Activated gamma-delta T cell (primary cell): ENCODE measurements at places on chromosomes 6 and 20.

DNA sequence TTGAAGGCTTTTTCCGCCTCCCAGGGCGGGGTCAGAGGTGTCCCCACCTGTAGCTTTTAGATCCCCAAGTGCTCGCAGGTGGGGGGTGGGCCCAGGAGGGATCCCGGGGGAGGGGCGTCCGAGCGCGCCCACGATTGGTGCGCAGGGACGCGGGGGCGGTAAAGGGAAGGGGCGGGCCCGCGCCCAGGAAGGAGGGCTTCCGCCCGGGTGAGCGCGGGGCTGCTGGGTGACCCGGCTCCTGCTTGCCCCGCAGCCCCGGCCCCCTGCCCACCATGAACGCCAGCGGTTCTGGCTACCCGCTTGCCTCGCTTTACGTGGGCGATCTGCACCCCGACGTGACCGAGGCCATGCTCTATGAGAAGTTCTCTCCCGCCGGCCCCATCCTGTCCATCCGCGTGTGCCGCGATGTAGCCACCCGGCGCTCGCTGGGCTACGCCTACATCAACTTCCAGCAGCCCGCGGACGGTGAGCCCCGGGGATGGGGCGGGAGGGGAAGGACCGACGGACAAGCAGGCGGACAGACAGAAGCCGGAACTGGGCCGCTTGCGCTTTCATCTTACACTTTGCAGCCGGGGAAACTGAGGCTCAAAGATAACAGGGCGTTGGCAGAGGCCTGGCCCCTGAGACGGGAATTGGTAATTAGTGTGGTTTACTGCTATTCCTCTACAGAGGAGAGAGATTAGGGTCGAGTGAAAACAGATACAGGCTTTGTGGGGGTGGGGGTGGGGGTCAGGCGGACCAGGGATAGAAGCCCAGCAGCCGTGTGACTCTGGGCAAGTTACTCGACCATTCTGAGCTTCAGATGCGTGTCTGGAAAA is at the start of gene PABPC1L:
Gene PABPC1L (plus strand): TSS at position 189 of the 818 bp plus-strand sequence. CDS start 84 bp downstream, at position 273.
- peak; percentile 62 for DNase-seq

GRCh38 chr6:147547369-147547902 is 38.9 kb downstream of the SAMD5 start:
- DNase-seq: no peak

DNA sequence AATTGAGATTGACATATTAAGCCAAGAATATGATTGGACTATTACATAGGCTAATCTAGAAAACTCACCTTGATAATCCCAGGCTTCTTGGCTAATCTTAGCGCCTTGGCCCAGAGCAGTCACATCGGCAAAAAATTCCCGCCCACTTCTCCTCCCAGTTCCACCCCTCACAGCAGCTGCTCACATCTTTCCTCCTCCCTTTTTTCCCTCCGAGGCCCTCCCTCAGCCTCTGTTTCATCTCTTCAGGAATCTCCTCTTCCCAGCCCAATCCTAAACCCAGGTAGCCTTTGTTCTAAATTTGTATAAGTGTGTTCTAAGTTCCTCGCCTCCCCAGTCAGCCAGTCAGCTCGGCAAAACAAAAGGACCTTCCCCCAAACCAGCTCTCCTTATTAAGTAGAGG is 184.3 kb downstream of the PRKN start:
- no peak for DNase-seq

DNA sequence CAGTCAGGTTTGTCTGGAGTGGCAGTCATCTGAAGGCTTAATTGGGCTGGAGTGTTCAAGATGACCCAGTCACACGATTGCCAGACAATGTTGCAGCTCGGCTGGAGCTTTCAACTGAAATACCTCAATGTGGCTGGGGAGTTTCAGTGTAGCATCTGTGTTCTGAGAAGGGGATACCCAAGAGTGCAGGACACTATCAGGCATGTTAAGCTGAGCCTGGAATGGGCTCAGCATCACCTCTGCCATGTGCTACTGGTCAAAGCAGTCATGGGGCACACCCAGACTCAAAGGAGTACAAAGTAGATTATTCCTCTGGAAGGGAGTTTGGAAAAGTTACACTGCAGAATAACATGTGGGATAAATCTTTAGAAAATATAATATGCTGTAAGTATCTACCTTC is 363.9 kb downstream of the KIF16B start:
- no peak for DNase-seq

GRCh38 chr6:20497216-20498040 is 36.8 kb upstream of the CDKAL1 start:
- DNase-seq: no peak

GRCh38 chr6:87430499-87430898 is 22.7 kb downstream of the CFAP206 start:
- no peak for DNase-seq

GRCh38 chr6:80638213-80639055 is 532.0 kb downstream of the BCKDHB start:
- no peak for DNase-seq

DNA sequence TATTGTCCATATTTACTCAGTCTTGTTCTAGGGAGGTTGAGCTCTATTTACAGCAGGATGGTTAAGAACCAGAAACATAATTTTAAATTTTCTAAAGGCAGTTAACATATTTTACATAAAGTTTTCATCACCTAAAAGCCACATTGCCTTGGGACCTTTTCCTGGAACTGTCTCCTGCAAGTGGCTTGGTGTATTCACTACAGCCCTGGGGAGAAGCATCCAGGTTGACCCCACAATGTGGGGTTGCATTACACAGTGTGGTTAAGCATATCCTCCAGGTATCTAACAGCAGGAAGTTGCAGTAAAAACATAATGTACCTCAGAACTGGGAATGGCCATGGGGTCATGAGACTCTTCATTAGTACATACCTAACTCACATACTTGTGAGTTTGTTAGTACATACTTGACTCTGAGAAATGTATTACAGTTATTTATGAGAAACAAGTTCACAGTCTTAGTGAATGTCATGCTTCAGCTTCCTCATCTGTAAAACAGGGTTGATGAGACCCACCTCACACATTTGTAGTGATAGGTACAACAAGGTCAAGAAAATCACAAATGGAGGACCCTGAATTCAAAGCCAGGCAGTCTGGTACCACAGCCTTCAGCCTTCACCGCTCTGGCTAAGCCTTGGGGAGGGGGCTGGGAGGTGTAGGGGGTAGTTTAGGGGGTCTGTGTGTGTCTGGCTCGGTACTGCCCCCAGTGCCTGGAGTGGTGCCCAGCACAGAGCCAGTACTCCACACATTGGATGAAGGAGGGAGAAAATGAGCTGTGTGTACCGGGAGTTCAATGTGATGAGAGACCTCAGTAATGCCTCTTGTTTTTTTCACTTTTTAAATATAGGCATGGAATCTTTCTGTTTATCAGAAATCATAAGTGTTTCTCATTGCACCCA is 52.9 kb downstream of the KAT14 start:
- no peak for DNase-seq

DNA sequence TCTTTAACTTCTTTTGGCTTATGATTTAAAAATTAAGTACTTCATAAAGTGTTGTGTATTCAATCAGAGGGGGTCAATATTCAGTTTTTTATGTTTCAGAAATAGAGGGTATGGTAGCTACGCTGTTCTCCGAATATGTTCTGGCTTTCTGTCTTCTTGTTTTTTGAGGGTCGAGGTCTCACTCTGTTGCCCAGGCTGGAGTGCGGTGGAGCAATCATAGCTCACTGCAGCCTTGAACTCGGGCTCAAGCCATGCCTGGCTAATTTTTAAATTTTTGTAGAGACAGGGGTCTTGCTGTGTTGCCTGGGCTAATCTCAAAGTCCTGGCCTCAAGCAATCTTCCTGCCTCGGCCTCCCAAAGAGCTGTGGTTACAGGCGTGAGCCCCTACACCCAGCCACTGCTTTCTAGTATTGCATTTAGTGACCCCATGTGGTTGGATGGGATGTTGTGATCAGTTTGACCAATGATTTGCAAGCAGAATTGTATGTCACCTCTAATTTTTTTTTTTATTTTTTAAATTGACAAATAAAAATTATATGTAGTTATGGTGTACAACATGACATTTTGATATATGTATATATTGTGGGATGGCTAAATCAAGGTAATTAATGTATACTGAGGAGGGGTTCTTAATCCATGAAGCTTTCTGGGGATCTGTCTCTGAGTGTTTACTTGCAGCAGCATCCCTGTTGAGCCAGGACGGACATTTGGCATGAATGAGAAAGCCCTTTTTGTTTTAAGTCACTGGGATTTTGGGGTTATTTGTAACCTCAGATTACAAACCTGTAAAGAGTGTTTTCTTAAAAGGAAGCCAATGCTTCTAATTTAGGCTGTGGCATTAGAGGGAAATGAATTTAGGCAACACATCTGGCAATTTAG is 38.5 kb upstream of the DEK start:
- DNase-seq: no peak

- DNase-seq: no peak
These were observed 117.4 kb downstream of the ADAT2 start for GRCh38 chr6:143333081-143333480.
